ENCODE measurements at places on chromosomes 6 and 20. TPM values are rescaled to one million over a fixed set of nuclear protein-coding genes. Genes with fewer than 3 reads are reported as not detected.

The ZNF165 gene
- 0.56 TPM for total RNA-seq

The TCFL5 gene
- total RNA-seq, result 6.1 TPM

The RBPJL gene
- not detected for total RNA-seq

The EEF1A2 gene
- total RNA-seq, result 1,229 TPM

The DAAM2 gene
- total RNA-seq, result 13.0 TPM

The RUNX2 gene
- 0.24 TPM for total RNA-seq

The LY6G6C gene
- total RNA-seq, result not detected

The DOK5 gene
- total RNA-seq, result 2.9 TPM

The TNFRSF6B gene
- total RNA-seq, result 0.32 TPM

The TRIM15 gene
- total RNA-seq, result not detected

The TREML2 gene
- total RNA-seq, result not detected

The RFX6 gene
- not detected for total RNA-seq

The MAN1A1 gene
- 17.2 TPM for total RNA-seq

The OR2B6 gene
- total RNA-seq, result not detected

The VSTM2L gene
- total RNA-seq, result 17.0 TPM

The MDFI gene
- total RNA-seq, result 1.1 TPM

The TSPO2 gene
- not detected for total RNA-seq

The KCNQ2 gene
- total RNA-seq, result 0.89 TPM

The PDE10A gene
- 11.6 TPM for total RNA-seq

The FUCA2 gene
- 38.8 TPM for total RNA-seq

The PRSS16 gene
- not detected for total RNA-seq

The ENPP5 gene
- total RNA-seq, result 3.0 TPM

The TOMM6 gene
- 218 TPM for total RNA-seq

The SRMS gene
- not detected for total RNA-seq
